ENCODE measurements at places on chromosomes 5 and 9. TPM values are rescaled to one million over a fixed set of nuclear protein-coding genes. Genes with fewer than 3 reads are reported as not detected.

DNA sequence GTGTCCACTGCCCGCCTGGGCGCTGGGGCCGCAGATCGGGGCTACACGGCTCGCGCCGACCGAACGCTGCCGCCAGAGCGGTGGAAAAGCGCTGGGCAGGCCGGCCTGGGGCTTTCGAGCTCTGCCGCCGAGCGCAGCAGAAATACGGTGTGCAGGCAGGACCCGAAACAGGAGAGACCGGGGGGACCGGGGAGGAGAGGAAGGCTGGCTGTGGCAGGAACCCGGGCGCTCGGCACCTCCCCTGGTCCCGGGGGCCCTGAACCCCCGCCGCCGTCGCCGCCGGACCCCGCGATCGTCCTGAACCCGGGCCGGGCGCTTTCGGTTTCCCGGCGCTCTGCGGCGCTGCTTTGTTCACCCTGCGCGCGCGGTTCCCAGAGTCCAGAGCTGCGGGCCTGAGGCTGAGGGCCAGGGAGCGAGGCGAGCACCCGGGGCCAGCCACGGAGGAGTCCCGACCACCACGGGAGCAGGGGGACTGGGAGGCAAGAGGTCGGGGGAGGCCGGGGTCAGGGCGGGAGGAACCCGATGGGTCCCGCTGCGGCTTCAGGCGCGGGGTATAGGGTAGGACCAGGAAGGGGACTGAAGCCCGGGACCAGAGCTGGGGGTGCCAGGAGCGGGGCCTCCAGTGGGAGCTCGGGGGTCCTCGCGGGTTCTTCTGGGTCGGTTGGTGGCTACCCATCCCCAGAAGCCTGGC, 12.0 kb downstream of the IRX2 start:
- no peak overlapping the region for H3K4me3 ChIP-seq
- H3K4me1 ChIP-seq, result no peaks in the 10 kb centered on the region
- H3K36me3 ChIP-seq, result no peaks in the 10 kb centered on the region
- H3K27ac ChIP-seq, result no peak overlapping the region
- no peaks in the 10 kb centered on the region for H3K27me3 ChIP-seq
- DNase-seq, result no peak

- H3K4me1 ChIP-seq, result no peaks in the 10 kb centered on the region
- H3K4me3 ChIP-seq, result no peak overlapping the region
- peak; percentile 21 for DNase-seq
- no peak overlapping the region for H3K27ac ChIP-seq
- H3K36me3 ChIP-seq, result no peaks in the 10 kb centered on the region
- H3K27me3 ChIP-seq, result peaks cover 33% of the 10 kb centered on the region
These were observed 267.2 kb downstream of the RAB3C start for GRCh38 chr5:58849921-58850667.

The SMIM23 gene
- not detected for total RNA-seq

The RNF183 gene
- total RNA-seq, result 0.12 TPM
